ENCODE measurements at places on chromosomes 3 and 15.

- no peaks in the 10 kb centered on the region for H3K4me1 ChIP-seq
- no peak overlapping the region for H3K4me3 ChIP-seq
- DNase-seq = no peak
- no peaks in the 10 kb centered on the region for H3K36me3 ChIP-seq
- peaks cover 7% of the 10 kb centered on the region for H3K27me3 ChIP-seq
Observed at GRCh38 chr3:34150992-34151391, 352.6 kb downstream of the PDCD6IP start.

DNA sequence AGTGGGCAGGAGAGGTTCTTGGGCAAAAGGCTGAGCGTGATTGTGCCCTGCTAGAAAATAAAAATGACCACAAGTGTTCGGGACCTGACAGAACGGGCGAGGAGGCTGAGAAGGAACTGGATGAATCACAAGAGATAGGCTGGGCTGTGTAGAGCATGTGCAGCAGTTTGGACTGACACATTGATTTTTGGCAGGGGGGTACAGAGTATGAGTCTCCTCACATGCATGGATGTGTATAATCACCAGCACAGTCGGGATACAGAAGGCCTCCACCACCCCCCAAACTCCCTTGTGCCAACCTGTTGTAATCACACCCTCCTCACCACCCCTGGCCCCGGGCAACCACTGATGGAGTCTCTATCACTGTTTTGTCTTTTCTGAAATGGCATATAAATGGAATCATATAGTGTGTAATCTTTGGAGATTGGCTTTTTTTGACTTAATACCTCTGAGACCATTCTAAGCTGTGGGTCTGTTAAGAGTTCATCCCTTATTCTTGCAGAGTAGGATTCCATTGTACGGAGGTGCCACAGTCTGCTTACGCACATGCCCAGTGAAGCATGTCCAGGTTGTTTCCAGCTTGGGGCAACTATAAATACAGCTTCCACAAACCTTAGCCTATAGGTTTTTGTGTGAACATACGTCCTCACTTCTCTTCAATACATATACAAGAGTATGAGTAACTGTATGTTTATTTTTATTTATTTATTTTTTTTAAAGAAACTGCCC lies 438.8 kb downstream of the FOXP1 start:
- DNase-seq = no peak
- H3K27ac ChIP-seq = peak overlapping the region; percentile 2
- no peaks in the 10 kb centered on the region for H3K27me3 ChIP-seq
- no peak overlapping the region for H3K4me3 ChIP-seq
- peaks cover 3% of the 10 kb centered on the region for H3K36me3 ChIP-seq

GRCh38 chr3:86737517-86737916 lies 253.4 kb downstream of the VGLL3 start:
- H3K4me3 ChIP-seq = no peak overlapping the region
- H3K27ac ChIP-seq = no peak overlapping the region
- no peaks in the 10 kb centered on the region for H3K27me3 ChIP-seq
- no peaks in the 10 kb centered on the region for H3K36me3 ChIP-seq

GRCh38 chr3:45773072-45773471 lies 23.3 kb downstream of the SLC6A20 start:
- H3K36me3 ChIP-seq = no peaks in the 10 kb centered on the region
- H3K4me3 ChIP-seq = no peak overlapping the region
- no peak for DNase-seq
- H3K4me1 ChIP-seq = peaks cover 5% of the 10 kb centered on the region
- peaks cover 63% of the 10 kb centered on the region for H3K27me3 ChIP-seq
- no peak overlapping the region for H3K27ac ChIP-seq

DNA sequence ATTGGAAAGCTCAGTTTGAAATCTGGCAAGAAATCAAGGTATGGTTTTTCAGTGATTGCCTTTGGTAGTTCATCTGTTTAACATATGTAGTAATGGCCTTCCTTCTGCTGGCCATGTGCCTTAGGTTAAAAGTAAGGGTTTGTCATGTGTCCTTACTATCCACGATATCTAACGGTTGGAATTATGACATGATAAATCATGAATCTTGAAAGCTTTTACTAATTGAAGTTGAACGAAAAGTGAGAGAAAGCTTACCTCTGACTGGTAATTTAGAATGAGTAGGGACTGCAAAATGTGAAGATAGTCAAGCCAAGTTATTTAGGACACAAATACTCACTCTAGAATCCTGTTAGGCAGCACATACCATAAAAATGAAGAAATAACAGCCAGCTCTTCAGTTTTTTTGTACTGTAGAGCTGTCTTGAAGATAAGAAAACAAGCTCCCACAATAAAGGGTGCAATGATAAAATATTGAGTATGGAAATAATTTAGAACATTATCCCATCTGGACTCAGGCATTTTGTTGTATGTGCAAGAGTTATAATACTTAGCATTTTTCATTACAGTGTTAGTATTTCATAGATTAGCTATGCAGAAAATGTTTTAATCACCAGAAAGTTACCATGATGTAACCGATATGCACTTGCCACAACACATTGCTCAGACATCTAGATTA lies 303.4 kb downstream of the ZNF385D start:
- H3K36me3 ChIP-seq = no peaks in the 10 kb centered on the region
- H3K27me3 ChIP-seq = no peaks in the 10 kb centered on the region
- no peak overlapping the region for H3K4me3 ChIP-seq
- peaks cover 23% of the 10 kb centered on the region for H3K4me1 ChIP-seq

DNA sequence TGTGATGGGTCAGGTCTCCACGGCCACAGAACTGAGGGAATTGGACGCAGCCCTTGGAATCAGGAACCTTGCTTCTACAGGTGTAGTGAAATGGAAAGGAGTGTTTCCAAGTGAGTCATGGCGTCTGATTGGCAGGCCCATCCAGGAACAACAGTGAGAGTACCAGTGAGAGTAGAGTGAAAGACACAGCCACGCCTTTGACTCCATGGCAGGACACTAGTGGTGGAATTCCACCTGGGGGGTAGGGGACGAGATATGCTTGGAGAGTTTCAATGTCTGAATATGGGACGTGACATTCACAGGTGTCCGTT lies 3.0 kb upstream of the SLC28A1 start:
- H3K36me3 ChIP-seq = no peaks in the 10 kb centered on the region
- peaks cover 9% of the 10 kb centered on the region for H3K4me1 ChIP-seq
- no peaks in the 10 kb centered on the region for H3K27me3 ChIP-seq
- H3K4me3 ChIP-seq = no peak overlapping the region
- H3K27ac ChIP-seq = no peak overlapping the region

- peaks cover 9% of the 10 kb centered on the region for H3K4me1 ChIP-seq
- no peaks in the 10 kb centered on the region for H3K27me3 ChIP-seq
Observed at GRCh38 chr15:39944726-39945125, 10.8 kb downstream of the EIF2AK4 start.

- H3K4me3 ChIP-seq = no peak overlapping the region
- H3K27me3 ChIP-seq = no peaks in the 10 kb centered on the region
- DNase-seq = no peak
- H3K36me3 ChIP-seq = no peaks in the 10 kb centered on the region
- H3K4me1 ChIP-seq = peaks cover 37% of the 10 kb centered on the region
Observed at GRCh38 chr3:150243466-150243865, 164.6 kb upstream of the TSC22D2 start.

GRCh38 chr3:63961891-63962290 lies 49.7 kb upstream of the SCAANT1 start:
- no peak overlapping the region for H3K4me3 ChIP-seq
- no peaks in the 10 kb centered on the region for H3K36me3 ChIP-seq
- no peak overlapping the region for H3K27ac ChIP-seq
- H3K4me1 ChIP-seq = peaks cover 37% of the 10 kb centered on the region
- H3K27me3 ChIP-seq = no peaks in the 10 kb centered on the region

DNA sequence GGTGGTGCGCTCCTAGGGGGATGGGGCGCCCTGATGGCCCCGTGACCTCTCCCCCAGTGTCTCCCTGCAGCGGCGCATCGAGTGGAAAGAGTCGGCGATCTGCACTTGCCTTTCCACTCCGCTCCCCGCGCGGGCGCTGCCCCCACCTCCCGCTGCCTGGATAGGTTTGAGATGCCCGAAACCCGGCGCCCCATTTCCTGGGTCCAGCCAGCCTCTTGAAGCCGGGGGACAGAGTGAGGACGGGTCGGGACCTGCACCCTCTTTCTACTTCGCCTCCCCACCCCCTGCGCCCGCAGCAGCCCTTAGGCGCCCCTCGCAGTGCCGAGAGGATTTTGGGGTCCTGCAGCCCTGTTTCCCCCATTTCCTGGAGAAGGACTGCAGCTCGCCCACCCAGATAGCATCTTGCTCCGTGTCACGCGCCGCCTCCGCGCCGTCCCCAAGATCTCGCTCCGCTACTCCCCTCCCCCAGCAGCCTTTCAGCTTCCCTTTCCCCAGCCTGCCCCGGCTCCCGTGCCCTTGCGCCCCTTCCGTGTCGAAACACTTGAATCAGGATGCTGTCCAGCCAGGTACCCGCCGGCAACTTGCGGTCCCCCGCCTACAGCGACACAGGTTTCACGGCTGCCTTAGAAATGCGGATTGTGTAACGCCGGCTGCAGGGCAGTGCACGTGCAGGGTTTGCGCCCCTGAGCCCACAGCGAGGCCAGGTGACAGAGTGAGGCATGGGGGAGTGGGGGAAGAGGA lies 519 bp downstream of the ABHD6 start:
- DNase-seq = peak; percentile 48
- no peaks in the 10 kb centered on the region for H3K36me3 ChIP-seq
- H3K4me1 ChIP-seq = peaks cover 5% of the 10 kb centered on the region
- H3K27me3 ChIP-seq = peaks cover 39% of the 10 kb centered on the region
- peak overlapping the region; percentile 81 for H3K4me3 ChIP-seq
- H3K27ac ChIP-seq = peak overlapping the region; percentile 71

DNA sequence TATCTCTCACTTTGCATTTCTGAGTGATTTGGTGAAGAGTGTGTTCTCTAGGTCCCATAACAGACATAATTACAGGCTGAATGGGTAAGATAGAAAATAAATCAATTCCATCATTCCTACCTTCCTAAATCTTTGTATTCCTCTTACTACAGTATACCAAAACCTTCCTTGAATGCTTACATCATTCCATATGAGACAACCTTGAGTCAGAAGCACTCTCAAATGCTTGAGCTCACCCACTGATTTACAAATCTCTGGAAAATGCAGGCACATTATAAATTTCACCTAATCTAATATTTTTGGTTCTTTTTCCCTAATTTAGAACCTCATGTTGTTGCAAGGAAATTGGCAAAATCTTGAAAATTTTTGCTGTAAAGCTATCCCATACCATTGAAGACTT lies 239.1 kb downstream of the CBLB start:
- H3K4me1 ChIP-seq = no peaks in the 10 kb centered on the region
- H3K27me3 ChIP-seq = no peaks in the 10 kb centered on the region

DNA sequence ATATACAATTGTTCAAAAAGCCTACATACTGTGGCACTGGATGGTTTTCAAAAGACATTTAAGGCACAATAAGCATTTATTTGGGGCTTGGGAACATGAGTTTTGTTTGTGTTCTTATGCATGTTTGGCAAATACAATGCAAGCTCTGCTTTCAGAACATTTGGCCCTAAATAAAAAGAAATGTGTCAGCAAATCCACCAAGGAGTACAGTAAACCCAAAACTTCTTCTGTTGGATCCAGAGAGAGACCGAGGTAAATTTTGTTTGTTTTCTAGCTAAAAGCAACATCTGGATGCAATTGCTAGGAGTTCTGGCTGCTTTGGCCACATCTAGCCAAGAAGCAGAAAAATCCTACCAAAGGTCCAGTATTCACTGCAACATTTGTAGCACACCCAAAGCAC lies 168.8 kb downstream of the DCLK3 start:
- H3K4me3 ChIP-seq = no peak overlapping the region
- H3K4me1 ChIP-seq = no peaks in the 10 kb centered on the region
- H3K27ac ChIP-seq = no peak overlapping the region

- no peaks in the 10 kb centered on the region for H3K4me1 ChIP-seq
- no peak overlapping the region for H3K27ac ChIP-seq
- H3K36me3 ChIP-seq = peaks cover 17% of the 10 kb centered on the region
- H3K4me3 ChIP-seq = no peak overlapping the region
- DNase-seq = no peak
- no peaks in the 10 kb centered on the region for H3K27me3 ChIP-seq
Observed at GRCh38 chr15:76401285-76401684, 64.7 kb downstream of the ISL2 start.

DNA sequence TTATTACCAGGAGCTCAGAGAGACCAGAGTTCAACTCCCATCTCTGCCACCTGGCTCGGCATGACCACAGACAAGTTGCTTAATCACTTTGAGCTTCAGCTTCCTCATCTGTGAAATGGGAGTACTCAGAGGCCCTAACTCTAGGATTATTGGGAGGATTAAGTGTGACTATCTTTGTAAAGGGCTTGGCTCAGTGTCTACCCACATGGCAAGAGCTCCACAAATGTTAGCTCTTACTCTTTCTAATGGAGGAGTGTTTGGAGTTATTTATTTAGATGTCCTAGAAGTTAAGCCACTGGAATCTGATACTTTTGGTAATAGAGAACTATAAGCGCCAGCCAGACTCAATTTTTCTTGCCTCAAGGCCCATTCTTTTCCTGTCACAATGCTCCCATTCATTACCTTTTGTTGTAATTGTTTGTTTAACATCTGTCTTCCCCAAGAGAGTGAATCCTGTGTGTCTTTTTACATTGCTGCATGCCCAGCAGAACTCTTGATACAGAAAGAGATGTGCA lies 12.3 kb upstream of the LMCD1 start:
- no peaks in the 10 kb centered on the region for H3K27me3 ChIP-seq
- DNase-seq = no peak
- peaks cover 13% of the 10 kb centered on the region for H3K36me3 ChIP-seq
- no peak overlapping the region for H3K4me3 ChIP-seq
- H3K4me1 ChIP-seq = peaks cover 45% of the 10 kb centered on the region

DNA sequence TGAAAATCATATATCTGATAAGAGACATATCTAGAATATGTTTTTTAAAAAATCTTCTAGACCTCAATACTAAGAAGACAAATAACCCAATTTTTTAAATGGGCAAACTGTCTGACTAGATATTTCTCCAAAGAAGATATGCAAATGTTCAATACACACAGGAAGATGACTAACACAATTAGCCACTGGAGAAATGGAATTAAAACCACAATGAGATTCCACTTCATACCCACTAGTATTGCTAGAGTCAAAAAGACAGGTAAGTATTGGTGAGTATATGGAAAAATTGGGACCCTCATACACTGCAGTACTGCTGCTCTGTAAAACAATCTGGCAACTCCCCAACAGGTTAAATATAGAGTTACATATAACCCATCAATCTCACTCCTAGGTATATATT lies 33.1 kb upstream of the TOPAZ1 start:
- no peak overlapping the region for H3K27ac ChIP-seq
- H3K4me1 ChIP-seq = no peaks in the 10 kb centered on the region
- no peak for DNase-seq
- H3K36me3 ChIP-seq = no peaks in the 10 kb centered on the region

GRCh38 chr15:33007303-33007855 lies 187.1 kb downstream of the FMN1 start:
- DNase-seq = no peak
- H3K27me3 ChIP-seq = no peaks in the 10 kb centered on the region
- H3K27ac ChIP-seq = no peak overlapping the region
- H3K4me1 ChIP-seq = peaks cover 13% of the 10 kb centered on the region
- no peak overlapping the region for H3K4me3 ChIP-seq
- no peaks in the 10 kb centered on the region for H3K36me3 ChIP-seq

DNA sequence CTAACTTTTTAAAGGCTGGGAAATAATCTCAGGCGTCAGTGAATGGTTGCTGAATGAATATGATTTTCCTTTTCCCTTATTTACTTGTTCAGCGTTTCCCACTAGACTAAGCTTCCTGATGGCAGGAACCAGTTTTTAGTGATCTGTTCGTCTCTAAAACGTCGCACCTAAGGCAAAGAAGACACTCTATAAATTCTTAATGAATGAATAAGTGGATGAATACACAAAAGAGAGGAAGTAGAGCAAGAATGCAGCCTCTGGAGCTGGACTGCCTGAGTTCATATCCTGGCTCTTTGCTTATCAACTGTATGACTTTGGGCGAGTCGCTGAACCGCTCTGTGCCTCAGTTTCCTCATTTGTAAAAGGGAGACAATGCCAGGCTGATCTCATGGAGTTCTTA lies 38.7 kb downstream of the WNT7A start:
- H3K36me3 ChIP-seq = no peaks in the 10 kb centered on the region
- no peak overlapping the region for H3K27ac ChIP-seq
- DNase-seq = no peak
- peaks cover 2% of the 10 kb centered on the region for H3K27me3 ChIP-seq
- no peaks in the 10 kb centered on the region for H3K4me1 ChIP-seq
- no peak overlapping the region for H3K4me3 ChIP-seq

Data from mesothelial cell of epicardium (in vitro differentiated cells).